ENCODE measurements at places on chromosomes 16 and 17.

- no peak for DNase-seq
Observed at GRCh38 chr16:51310159-51310558, 159.1 kb upstream of the SALL1 start.

DNA sequence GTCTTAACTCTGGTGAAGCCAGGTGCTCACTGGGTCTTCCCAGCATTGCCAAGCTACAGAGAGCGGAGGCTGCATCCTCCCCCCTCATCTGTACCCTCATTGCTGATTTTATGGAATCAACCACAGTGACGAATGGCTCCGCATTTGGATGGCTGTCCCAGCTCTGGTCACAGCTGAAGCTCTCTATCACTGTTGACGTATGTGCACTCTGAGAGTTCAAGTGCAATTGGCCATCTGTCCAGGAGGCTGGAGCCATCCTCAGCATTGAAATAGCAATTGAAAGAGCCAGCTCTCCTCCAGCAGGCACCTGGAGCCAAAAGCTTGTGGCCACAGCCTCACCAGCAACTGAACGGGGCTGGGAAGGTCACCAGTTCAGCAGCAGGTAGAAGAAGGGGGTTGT, 494.1 kb downstream of the TMEM114 start:
- DNase-seq: no peak

DNA sequence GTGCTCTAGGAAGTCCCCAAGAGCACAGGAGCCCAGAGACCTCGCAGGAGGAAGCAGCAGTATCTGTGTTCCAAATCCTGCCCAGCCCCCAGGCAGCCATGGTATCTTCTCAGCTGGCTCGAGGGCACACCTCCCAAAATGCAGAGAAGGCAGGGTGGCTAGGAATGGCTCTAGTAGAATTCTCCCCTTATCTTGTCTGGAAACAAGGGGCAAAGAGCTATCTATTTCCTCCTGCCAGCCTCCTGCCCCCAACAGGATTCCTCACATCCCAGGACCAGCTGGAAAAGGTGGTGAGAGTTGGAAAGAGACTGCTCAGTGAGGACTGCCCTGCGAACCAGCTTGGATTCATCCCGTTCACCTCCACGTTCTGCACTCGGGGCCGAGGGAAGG, 8.6 kb upstream of the TSPOAP1 start:
- no peak for DNase-seq

DNA sequence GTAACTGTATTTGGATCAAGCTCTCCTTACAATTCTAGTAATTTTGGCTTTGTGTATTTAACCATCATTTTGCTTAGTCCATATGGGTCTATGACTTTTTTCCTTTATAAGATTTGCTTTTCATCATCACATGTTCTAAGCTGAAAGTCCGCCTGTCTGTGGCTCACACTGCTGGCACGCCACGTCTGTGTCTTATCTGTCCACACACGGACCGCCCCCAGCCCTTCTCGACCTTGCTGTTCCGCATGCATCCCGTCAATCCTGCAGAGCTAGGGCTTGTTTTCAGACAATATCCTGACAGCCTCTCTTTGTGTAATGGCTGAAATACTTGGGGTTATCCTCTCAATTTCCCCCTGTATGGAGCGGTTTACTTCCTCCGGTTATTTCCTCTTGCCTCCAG, 8.4 kb upstream of the ALDH3A1 start:
- DNase-seq: no peak

- peak; percentile 62 for DNase-seq
Observed at GRCh38 chr17:16363749-16364536, 10.7 kb upstream of the CENPV start.

DNA sequence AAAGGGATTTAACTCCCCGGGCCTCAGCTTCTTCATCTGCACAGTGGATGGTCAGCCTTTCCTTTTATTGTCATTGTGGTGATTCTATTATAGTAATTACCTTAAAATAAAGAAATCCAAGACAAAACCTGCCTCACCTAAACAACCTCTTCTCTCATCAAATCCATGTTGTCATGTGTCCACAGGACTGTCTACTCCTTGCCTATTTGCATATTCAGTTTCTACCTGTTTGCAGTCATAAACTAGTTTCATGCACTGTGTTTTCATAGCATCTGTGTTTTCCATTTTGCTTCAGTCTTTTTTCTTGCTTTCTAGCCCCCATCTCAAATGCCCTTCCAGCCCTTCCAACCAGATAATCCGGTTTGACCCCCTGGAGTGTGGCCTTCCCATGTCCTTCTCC, 44.3 kb upstream of the CPNE2 start:
- no peak for DNase-seq

DNA sequence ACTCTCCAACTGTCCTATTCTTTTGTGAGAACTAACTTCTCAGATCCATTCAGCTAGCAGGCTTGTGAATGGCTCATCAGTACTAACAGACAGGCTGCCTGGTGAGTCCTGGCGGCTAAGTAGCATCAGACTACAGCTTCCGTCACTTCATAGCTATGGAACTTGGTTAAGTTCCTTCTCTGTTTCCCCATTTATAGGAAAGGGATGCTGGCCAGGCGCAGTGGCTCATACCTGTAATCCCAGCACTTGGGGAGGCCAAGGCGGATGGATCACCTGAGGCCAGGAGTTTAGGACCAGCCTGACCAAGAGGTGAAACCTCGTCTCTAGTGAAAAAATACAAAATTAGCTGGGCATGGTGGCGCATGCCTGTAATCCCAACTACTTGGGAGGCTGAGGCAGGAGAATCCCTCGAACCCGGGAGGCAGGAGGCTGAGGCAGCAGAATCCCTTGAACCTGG, 49.9 kb upstream of the TANGO6 start:
- no peak for DNase-seq

GRCh38 chr16:80680839-80681238, 123.6 kb downstream of the CDYL2 start:
- DNase-seq: no peak

DNA sequence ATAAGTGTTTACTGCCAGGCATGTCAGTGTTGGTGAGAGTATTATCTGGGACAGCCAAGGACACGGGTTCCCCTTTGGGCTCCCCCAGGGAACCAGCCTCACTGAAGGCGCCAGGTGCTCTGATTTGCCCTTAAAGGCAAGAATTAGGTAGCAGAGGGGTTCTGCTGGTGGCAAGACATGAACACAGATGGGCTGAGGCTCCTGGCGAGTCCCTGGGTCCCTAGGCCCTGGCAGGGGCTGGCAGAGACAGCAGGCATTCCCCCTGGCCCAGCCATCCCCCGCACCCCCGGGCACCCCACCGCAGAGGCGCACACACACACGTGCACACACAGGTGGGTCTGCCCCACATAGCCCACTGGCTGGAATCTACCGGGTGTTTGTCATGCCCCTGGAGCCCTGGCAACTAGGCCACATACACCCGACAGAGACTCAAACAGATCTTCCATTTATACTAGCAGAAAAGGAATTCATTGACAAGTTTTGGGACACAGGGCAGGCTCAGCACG, 153.3 kb downstream of the C16orf78 start:
- no peak for DNase-seq

DNA sequence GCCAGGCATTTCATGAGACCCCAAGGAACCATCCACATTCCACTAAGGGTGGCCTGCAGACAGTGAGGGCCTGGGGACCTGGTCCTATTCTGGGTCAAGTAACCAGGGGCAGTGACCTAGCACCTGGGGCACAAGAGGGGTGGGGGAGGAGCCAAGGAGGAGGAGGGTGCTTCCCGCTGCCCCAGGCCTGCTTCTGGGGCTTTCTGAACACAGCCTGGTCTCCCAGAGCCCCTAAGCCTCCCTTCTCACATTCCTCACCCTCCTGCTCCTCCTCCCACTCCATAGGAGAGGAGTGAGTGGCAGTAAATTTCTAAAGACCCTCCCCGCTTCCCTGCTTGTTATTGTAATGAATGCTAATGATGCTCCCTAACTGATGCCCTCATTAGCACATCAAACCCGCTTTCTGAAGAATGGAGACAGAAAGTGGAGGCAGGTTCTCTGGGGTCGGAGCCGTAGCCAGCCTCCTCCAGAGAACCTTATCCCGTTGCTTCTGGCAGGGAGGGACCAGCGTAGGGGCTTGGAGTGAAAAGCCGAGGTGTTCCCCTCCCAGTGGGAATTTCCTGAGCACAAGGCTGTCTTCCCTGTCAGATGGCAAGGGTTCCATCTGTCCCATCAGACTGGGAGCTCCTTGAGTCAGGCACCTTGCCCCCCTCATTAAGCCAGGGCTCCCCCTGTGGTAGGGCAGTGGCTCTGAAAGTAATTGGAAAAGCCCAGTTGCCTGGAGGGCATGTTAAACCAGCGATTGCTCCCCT, 3.7 kb upstream of the SRCIN1 start:
- no peak for DNase-seq

- DNase-seq: no peak
Observed at GRCh38 chr16:65959983-65960382, 406.5 kb upstream of the CDH5 start.

DNA sequence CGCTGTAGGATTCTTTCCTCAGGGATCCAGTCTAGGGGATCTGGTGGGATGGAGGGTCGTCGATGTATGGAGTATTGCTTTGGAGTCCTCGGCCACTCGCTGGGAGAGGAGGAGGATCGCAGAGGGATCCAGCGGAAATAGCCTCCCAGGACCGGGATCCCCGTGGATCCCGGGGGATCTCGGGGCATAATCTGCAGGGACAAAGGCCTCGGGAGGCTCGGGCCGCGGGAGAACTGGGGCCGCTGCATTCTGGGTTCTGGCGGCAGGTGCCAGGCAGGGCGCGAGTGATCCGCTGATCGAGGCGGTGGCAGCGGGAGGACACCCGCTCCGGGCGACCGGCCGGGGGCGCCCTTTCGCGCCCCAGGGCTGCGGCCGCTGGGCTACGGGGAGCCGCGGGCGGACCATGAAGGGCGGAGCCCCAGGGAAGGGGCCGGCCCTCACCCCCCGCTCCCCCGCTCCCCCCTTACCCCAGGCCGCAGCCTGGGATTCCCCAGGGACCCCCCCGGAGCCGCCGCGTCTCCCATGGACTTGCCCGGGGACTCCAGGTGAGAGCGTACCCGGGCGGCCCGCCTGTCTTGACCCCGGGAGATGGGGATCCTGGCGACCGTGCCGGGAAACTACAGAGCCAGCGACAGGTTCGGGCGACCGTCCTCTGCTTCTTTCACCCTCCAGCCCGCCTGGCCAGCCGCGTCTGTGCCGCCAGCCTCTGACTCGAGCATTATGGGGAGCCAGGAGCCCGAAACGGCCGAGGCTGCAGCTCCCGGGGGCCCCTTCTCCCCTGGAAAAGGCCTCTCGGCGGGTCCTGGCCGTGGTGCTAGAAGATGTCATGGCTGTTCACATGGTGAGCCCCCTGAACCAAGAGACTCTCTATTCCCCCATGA, 604 bp downstream of the PRR14 start:
- peak; percentile 67 for DNase-seq
